ENCODE measurements at places on chromosomes 2 and 18.
A peak's percentile ranks its signal among the peaks of the same experiment; 100 is the strongest.

GRCh38 chr18:78868330-78869316 is 111.0 kb upstream of the SALL3 start:
- no peak for DNase-seq

DNA sequence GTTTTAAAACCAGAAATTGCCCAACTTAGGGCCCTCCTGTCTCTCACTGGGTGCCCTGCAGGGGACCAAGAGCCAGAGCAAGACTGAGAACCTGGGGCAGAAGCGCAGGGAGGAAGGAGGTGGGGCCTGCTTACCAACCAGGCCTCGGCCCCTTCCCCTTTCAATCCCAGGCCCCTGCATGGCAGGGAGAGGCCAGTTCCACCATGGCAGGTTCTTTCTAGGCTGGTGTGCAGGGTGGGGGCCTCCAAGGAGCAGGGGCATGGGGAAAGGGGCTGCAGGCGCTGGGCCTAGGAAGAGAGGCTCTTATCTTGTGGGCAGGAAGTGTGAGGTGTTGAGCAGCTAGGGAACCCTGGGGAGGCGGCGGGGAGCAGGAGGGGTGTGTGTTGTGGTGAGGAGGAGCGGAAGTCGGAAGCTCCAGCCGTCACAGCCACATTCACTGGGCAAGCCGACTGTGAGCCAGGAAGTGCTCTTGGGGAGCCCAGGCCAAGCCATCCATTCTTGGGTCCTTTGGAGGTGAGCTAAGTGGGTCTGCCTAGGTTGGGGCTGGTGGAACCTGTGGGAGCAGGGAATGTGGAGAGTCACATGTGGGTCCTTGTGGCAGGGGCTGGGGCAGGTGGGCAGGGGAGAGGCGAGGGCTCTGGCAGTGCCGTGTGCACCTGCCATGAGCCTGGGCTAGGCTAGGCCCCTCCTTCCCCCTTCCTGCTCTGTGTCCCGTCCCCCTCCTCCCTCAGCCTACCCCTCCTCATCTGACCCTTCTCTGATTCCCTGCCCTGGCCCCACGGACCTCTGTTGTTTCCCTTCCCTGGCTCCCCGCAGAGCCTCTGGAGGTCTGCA is at the start of gene PSD4:
PSD4 (plus strand) TSS at position 430 of the 834 bp plus-strand sequence. CDS start 8,486 bp downstream, outside the sequence.
- peak; percentile 83 for DNase-seq

- DNase-seq = no peak
Observed at GRCh38 chr2:162198239-162198638, 45.0 kb downstream of the FAP start.

DNA sequence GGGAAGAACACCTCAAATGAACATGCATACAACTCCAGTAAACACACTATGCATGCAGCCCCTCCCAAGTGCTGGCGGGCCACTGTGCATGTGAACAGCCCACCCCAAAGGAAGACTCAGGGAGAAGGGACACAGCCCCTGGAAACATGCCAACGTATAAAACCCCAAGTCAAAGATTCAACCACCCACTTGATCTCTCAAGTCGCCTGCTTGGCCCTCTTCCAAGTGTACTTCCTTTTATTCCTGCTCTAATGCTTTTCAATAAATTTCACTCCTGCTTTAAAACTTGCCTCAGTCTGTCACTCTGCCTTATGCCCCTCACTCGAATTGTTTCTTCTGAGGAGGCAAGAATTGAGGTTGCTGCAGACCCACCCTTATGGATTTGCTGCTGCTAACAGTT is 139.1 kb downstream of the C1D start:
- DNase-seq = no peak

DNA sequence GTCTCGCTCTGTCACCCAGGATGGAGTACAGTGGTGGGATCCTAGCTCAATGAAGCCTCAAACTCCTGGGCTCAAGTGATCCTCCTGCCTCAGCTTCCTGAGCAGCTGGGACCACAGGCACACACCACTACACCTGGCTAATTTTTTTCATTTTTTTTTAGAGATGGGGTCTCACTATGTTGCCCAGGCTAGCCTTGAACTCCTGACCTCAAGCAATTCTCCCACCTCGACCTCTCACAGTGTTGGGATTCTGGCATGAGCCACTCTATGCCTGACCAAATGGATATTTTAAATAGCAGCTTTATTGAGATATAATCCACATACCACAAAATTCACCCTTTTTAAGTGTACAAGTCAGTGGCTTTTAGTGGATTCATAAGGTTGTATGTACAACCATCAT is 11.1 kb downstream of the RNF149 start:
- no peak for DNase-seq

GRCh38 chr2:149894226-149894625 is 306.7 kb upstream of the MMADHC start:
- no peak for DNase-seq

DNA sequence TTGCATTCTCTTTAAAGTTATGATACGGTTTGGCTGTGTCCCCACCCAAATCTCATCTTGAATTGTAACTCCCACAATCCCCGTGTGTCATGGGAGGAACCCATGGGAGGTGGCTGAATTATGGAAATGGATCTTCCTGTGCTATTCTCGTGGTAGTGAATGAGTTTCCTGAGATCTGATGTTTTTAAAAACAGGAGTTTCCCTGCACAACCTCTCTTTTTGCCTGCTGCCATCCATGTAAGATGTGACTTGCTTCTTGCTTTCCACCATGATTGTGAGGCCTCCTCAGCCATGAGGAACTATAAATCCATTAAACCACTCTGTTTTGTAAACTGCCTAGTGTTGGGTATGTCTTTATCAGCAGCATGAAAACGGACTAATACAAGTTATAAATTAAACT is 37.5 kb upstream of the SESTD1 start:
- no peak for DNase-seq

GRCh38 chr2:233758849-233759248 is 1.2 kb upstream of the UGT1A1 start:
- no peak for DNase-seq

DNA sequence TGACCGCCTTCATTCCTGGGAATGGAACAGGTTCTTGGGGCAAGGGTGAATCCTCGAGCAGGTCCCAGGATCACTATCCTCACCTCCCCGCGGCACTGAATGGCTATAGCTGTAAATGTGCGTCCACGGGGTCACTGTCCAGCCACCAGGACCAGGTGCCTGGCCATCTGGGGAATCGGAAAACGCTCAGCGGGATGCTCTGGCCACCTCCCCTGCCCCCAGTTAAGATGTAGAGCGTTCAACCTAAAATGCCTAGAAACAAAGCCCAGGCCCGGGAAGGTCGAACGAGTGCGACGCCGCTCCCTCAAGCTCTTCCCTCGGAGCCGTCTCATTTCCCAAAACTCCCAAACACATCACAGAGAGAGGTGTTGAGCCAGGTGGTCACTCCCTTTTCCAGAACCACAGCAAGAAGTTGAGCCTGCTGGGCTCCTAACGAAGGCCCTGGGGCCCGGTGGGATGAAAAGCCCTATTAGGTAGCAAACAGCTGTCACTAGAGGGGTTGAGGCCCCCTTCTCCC is 795 bp upstream of the CAPN10 start:
- DNase-seq = no peak

- no peak for DNase-seq
Observed at GRCh38 chr2:85974390-85974789, 85.6 kb upstream of the ST3GAL5 start.

- no peak for DNase-seq
Observed at GRCh38 chr2:161112908-161113307, 47.3 kb upstream of the TANK start.

DNA sequence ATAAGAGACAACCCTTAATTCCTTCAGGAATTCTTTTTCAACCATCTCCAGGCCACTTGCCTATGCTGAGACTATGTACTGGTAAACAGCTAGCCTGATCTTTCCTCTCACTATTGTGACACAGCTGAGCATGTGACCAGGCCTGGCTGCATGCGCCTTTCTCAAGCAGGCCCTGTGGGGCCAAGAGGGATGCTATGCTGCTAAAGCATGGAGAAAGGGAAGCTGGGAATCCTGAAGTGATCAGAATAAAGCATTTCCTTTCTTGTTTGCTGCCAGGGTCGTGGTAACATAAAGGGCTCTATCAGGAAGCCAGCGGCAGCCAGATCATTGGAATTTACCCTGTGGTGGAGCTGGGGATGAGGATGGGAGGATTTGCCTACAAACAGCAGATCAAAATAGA is 29.8 kb upstream of the LCLAT1 start:
- DNase-seq = no peak

- no peak for DNase-seq
Observed at GRCh38 chr2:62641410-62641843, 64.1 kb upstream of the EHBP1 start.
